ENCODE measurements at places on chromosomes 16 and 17. TPM values are rescaled to one million over a fixed set of nuclear protein-coding genes. Genes with fewer than 3 reads are reported as not detected.

TAF15 gene
- 205 TPM for total RNA-seq

CHST6 gene
- 0.34 TPM for total RNA-seq

AMFR gene
- 67.4 TPM for total RNA-seq

ASPA gene
- total RNA-seq = not detected

C17orf113 gene
- total RNA-seq = 0.73 TPM

C17orf50 gene
- total RNA-seq = 0.14 TPM

PPY gene
- not detected for total RNA-seq

MFAP4 gene
- total RNA-seq = not detected

TMIGD1 gene
- not detected for total RNA-seq

WDR90 gene
- 17.6 TPM for total RNA-seq

HAGHL gene
- total RNA-seq = 18.5 TPM

KRT24 gene
- not detected for total RNA-seq

G6PC1 gene
- not detected for total RNA-seq

ZG16 gene
- not detected for total RNA-seq
